GF-D8 (cell line): ENCODE measurements at places on chromosomes 11 and 22.
A peak's percentile ranks its signal among the peaks of the same experiment; 100 is the strongest.

DNA sequence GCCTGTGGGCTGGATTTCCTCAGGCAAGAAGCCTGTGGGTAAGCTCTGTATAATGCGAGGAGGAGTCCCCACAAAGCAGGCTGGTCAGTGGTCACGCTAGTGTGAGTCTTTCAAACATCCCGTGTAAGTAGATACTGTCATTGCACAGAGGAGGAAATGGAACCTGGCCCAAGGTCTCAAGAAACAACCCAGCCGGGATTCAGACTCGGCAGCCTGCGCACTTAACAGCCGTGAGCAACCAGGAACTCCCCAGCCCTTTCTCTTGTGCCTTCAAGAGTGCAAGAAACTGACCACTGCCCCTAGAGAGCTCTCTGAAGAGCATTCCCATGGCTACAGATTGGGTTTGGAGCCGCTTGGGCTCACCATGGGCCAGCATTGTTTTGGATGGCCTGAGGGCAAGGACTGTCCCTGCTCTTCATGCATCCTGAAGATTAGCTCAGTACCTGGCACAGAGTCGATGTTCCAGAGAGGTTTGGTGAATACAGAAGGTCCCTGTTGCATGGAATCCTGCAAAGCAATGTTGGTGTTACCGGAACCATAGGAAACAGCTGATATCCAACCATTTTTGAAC, 6.0 kb downstream of the MPST start:
- DNase-seq: no peak

DNA sequence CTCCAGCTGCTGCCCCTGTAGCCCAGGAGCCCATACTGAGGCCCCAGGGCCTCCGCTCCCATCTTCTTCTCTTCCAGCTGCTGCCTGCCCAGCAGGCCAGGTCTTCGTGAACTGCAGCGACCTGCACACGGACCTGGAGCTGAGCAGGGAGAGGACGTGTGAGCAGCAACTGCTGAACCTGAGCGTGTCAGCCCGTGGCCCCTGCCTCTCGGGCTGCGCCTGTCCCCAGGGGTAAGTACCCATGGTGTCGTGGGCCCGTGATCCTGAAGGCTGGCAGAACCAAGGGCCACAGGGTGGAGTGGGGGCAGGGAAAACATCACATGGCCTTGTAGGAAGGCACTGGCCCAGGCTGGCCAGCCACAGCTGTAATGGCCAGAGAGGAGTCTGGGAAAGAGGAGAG, 31.2 kb downstream of the OTOG start:
- no peak for DNase-seq

DNA sequence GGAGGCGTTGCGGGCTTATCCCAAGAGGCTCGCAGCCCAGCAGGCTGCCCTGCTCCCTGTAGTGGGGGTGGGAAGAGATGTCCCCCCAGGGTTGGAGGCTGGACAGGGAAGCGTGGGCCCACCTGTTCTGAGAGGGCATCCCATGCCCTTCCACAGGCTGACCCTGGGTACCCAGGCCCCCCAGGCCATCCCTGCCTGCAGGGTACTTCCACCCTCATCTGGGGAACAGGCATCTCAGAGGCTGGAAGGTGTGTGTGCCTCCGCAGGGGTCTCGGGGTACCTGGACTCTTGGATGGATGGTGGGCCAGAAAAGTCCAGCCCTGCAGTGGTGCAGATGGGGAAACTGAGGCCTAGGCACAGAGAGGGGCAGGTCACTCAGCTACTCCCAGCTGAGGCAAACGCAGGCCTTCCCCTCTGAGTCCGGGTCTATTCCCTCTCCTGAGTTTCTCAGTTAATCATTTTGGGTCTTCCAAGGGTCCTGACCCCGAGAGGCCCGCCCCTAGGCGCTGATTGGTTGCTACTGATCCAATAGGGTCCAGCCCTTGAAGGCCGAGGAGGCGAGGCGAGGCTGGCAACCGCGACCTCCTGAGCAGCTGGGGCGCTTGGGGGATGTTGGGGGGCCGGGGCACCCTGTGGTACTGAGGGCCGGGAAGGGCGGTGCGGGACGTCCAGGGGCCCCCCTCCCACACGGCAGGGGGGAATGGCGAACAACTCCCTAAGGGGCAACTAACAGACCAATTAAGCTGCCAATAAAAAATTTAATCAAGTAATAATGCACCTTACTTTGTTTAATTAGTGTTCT, 23.8 kb downstream of the FLRT1 start:
- DNase-seq: no peak

DNA sequence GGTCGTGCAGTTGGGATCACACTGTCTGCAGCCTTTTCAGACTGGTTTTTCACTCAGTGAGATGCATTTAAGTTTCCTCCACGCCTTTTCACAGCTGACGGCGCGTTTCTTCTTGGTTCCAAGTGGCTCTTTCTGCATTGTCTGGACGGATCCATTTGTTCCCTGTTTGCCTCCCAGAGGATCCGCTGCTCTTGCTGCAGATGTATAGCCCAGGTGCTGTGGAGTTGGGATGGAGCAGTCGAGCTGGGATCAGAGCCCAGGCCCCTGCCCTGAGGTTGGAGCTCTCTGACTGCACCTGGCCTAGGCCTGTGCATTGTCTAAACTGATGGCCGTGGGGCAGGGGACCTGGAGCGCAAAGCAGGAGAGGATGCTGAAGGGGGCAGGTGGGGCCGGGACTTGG, 51.6 kb downstream of the PARVB start:
- no peak for DNase-seq

DNA sequence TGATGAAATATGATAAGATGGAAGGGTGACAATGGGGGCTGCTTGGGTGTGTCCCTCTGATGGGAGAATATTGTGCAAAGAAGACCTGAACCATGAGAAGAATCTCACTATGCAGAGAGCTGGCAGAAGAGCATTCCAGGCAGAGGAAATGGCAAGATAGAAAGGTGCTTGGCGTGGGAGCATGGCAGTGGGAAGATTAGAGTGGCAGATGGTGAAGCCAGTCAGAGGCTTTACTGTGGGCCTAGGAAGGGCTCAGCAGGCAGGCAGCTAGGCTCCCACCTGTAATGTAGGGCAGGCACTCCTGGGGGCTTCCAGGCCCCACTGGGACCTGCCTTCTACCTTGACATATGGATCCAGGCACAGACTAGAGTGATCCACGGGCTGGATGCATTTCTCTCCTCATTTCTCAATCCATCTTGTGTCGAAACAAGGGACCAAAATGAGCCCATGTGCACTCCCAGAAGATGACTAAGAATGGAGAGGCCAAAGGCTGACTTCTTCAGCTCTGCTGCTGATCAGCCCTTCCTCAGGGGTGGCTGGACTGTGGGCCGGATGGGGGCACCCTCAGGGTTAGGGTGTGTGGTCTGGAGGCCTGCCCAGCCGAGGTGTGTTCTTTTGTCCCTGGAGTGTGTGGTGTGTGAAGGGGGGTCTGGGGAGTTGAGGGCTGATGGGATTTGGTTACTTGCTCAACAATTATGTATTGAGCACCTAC, 88.3 kb downstream of the TSPAN18 start:
- peak; percentile 15 for DNase-seq

DNA sequence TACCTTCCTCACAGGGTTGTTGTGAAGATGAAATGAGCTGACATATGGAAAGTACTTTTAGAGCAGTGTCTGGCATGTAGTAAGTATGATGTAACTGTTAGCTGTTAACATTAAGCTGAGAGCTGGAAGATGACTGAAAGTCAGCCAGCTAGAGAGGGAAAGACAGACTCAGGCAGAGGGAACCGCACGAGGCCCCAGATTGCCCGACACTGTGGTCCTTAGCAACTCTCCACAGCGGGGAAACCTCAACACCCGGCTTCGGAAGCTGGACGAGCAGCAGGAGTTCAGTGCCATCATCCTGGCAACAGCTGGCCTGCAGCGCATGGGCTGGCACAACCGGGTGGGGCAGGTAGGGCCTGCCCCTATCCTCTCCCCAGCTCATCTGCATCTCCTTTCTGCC, 6.5 kb downstream of the HMBS start:
- no peak for DNase-seq

GRCh38 chr11:123264431-123264780, 69.4 kb upstream of the CLMP start:
- DNase-seq: no peak

GRCh38 chr11:18280438-18281045, 14.5 kb downstream of the SAA1 start:
- DNase-seq: no peak

DNA sequence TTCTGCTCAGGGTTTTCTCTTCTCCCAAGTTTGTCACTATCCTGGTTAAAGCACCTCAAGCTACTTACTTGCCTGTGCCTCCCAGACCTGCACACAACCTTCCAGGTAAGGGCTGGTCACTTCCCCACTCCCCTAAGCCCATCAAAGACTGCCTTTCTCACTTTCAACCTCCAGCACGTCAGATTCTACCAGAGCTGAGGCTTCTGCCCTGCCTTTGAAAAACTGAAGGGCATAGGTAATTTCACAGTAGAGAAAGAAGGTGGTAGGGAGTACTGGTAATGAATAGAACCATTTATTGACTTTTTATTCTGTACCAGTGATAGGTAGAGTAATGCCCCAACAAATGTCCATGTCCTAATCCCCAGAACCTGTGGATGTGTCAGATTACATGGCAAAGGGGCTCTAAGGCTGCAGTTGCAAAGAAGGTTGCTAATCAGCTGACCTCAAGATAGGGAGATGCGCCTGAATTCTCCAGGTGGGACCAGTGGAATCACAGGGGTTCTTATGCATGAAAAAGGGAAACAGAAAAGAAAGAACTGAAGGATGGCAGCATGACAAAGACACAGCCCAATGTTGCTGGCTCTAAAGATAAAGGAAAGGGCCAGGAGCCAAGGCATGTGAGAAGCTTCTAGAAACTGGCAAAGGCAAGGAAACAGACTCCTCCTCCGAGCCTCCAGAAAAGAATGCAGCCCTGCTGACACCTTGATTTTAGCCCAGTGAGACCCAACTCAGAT, 89.0 kb downstream of the SLC1A2 start:
- DNase-seq: no peak
